ENCODE measurements at places on chromosomes 7 and 10. TPM values are rescaled to one million over a fixed set of nuclear protein-coding genes. Genes with fewer than 3 reads are reported as not detected.

STEAP2 gene
- 2.3 TPM for total RNA-seq

LUC7L2 gene
- 47.8 TPM for total RNA-seq

LDB1 gene
- total RNA-seq = 33.0 TPM

MSMB gene
- total RNA-seq = not detected

ITGB8 gene
- total RNA-seq = 5.1 TPM

SRRM3 gene
- 0.53 TPM for total RNA-seq

COBL gene
- not detected for total RNA-seq

RNF133 gene
- 1.1 TPM for total RNA-seq

TAF3 gene
- total RNA-seq = 2.4 TPM

NEUROD6 gene
- total RNA-seq = not detected

AGR2 gene
- not detected for total RNA-seq

PPP1R3A gene
- total RNA-seq = not detected

SMKR1 gene
- 0.63 TPM for total RNA-seq

CRHR2 gene
- total RNA-seq = not detected
